ENCODE measurements at places on chromosomes 12 and 14.

GRCh38 chr12:89348894-89349699, 3.2 kb downstream of the DUSP6 start:
- no peak for DNase-seq

DNA sequence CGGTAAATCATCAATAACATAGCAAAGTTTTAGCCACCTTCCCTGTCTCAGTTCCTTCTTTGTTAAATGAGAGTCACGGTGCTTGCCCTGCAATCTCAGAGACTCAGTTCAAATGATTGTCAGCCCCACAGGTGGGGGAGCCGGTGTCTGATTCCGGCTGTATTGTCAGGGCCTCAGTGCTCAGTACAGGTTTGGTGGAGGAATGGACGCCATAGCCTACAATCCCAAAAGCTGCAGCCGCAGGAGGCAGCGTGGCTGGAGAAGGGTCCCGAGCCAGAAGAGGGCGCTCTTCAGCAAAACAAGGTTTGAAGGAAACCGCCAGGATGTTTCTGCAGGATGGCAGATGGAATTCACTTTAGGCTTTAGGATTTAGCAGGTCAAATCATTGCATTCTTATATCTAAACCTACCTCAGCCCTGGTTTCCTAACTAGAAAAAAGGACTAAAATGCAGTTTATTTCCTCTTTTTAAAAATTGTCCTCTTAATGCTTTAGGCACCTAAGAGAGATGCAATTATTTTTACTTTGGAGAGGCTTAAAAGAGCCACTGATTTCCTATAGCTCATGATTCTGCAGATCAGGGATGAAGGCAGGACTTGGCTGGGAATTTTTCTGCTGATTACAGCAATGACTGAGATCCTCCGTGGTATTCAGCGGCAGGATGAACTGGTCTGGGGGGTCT, 29.2 kb downstream of the FOS start:
- peak; percentile 68 for DNase-seq

DNA sequence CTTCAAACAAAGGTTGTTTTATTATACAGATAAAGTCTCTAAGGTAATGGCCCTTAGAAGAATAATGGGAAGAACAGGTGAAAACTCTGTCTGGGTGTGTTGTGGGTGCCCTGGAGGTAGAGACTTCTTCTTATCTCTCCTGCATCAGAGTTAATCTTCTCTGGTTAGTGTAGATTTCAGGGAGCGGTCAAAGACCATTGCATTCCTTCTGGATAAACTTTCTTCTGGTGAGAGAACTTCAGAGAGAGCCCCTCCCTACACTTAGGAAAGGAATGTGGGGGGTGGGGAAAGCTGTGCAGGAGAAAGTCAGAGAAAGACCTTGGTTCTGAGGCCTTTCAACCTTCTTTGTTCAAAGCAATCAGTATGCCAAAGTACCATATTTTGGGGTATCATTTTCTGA, 658.5 kb downstream of the DIO2 start:
- DNase-seq, result no peak

GRCh38 chr12:98295681-98296080, 219.7 kb upstream of the TMPO start:
- DNase-seq, result no peak

GRCh38 chr14:101563654-101564443, 2.6 kb downstream of the DIO3 start:
- no peak for DNase-seq

GRCh38 chr12:131164096-131164872, 210.6 kb downstream of the ADGRD1 start:
- no peak for DNase-seq

DNA sequence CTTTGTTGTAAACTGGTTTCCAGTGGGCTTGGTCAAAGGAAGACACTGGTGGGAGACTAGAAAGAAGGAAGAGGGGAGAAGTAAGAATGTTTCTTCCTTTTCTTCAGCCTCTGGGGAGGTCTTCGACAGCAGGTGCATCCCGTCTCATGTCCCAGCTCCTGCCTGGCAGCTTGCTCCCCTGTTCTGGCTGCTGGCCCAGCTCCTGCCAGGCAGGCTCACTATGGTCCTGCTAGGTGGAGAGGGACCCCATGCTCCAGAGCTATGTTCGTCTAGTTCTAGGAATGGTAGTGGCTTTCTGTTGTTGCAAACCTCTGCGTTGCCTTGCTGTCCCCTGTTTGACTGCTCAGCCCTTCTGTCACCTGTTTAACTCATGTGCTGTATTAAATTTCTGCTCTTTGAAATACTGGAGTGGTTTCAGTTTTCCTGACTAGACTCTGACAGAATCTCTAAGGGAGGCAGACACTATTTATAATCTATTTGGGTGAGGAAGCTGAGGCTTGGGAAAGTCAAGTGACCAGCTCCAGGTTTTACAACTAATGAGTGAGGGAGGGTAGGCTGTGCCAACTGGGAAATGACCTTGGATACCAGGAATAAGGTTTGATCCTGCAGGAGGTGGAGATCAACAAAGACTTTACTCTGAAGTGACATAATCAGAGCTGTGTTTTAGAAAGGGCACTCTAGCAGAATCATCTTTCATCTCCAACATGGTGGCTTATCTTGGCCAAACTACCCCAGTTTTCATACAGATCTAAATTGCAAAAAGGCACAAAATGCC, 94.7 kb upstream of the DDHD1 start:
- no peak for DNase-seq

GRCh38 chr12:122969676-122970075, 3.4 kb upstream of the ABCB9 start:
- no peak for DNase-seq

GRCh38 chr12:72974954-72975555, 702.9 kb downstream of the TRHDE start:
- DNase-seq, result no peak

- peak; percentile 93 for DNase-seq
These were observed 22.8 kb upstream of the IGF1 start for GRCh38 chr12:102503056-102503681.

DNA sequence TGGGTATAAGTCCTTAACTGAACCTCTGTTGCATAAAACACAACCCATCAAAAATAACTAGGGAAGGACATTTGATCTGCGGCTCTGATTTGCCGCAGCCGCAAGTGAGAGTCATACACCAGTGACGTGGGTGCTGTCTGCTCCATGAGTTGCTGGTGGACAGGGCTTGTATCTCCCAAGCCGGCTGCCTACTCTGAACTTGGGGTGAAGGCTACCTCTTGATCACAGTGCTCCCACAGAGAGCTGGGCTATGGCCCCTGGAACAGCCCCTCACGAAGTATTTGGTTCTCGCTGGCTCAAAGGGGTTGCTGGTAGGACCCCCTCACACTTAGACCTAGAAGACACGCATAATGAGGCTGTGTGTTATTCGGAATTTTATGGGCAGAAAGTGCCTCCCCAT, 118.8 kb downstream of the TMEM132C start:
- DNase-seq, result no peak

- no peak for DNase-seq
These were observed 14.8 kb downstream of the GDF11 start for GRCh38 chr12:55757701-55758100.

DNA sequence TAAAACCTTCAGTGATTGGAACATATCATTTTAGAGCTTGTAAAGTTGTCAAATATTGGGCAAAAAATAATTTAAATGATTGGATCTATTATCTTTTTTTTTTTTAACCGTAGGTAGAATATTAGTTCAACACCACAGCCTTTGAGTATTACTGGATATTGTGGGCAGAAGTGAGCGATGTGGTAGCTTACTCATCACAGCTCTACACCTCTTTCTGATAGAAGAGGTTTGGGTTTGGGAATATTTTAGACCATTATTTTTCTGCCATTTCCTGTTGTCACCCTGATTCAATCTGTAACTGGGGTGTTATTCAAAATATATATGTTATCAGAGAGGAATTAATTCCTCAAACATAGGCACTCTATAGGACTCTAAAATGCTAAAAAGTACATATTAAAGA, 34.8 kb upstream of the SLC38A2 start:
- no peak for DNase-seq

GRCh38 chr12:7078163-7078562, 14.1 kb downstream of the C1R start:
- DNase-seq, result no peak

DNA sequence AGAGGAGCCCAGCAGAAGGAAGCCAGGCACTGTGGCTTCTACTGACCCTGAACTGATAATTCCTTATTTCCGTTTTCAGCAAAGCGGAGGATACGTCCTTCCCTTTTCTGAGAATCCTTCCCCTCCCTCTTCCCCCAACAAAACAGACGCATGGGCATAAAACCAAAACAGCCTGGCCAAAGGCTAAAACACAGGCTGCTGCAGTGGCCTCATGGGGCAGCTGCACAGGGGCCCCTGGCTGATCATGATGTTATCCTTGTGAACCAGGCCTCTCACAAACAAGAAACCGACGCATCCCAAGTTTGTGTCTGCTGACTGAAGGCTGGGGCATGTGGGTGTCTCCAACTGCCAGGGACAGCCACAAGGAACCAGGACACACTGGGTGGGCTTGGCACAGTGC, 23.4 kb upstream of the STON2 start:
- peak; percentile 45 for DNase-seq

- DNase-seq, result peak; percentile 88
These were observed 9.1 kb downstream of the CAMKK2 start for GRCh38 chr12:121287267-121287954.

DNA sequence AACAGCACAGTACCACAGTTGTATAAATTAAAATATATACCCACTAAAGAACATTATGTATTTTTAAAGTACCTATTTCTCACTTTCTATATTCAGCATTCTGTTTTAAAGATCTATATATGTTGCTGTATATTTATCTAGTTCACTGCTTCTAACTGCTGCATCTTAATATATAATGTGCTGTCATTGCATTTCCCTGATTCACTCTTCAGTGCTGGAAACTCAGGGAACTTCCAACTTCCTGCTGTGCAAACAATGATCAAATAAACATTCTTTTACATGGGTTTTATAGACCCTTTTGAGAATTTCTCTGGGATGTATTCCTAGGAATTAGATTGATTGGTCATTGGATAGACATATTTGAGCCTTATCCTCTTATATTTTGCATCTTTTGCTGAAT, 379.1 kb downstream of the APAF1 start:
- no peak for DNase-seq

DNA sequence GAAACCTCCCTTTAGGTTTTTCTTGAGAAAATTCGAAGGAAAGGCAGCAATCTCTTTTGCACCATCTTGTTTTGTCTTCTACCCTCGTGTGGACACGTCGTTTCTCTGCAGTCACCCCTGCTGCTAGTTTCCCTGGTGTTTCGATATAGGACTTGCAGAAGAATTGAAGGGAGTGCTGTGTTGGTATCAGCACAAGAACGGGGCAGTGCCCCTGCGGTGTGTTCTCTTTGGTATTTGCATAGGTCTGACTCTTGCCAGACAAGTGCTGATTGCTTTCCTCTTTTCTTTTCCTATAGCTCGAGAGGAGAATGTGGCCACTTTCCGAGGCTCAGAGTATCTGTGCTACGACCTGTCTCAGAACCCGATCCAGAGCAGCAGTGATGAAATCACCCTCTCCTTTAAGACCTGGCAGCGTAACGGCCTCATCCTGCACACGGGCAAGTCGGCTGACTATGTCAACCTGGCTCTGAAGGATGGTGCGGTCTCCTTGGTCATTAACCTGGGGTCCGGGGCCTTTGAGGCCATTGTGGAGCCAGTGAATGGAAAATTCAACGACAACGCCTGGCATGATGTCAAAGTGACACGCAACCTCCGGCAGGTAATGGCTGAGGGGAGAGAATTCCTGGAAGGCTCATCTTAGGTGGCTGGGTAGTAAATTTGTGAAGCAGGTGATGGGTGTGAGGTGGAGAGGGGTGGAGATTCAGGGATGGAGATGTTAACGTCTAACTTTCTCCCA, 474.8 kb downstream of the NRXN3 start:
- DNase-seq, result no peak

GRCh38 chr14:89425931-89426330, 8.9 kb upstream of the FOXN3 start:
- peak; percentile 79 for DNase-seq

DNA sequence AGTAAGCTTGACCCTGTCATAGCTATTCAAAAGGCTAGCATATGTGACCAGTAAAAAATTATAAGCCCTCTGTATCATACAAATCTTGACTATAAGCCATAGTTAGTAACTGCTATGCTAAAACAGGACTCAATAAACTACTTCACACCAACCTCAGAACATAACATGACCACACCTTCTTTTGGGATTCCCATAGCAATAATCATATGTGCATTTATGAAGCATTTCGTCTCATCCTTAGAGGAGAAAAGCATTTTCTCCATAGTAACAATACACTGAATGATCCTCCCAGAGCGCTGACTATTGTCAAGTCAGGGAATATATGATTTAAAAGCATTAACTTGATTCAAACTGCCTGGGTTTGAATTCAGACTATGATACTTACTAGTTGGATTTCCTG, 46.2 kb downstream of the GRIN2B start:
- no peak for DNase-seq

DNA sequence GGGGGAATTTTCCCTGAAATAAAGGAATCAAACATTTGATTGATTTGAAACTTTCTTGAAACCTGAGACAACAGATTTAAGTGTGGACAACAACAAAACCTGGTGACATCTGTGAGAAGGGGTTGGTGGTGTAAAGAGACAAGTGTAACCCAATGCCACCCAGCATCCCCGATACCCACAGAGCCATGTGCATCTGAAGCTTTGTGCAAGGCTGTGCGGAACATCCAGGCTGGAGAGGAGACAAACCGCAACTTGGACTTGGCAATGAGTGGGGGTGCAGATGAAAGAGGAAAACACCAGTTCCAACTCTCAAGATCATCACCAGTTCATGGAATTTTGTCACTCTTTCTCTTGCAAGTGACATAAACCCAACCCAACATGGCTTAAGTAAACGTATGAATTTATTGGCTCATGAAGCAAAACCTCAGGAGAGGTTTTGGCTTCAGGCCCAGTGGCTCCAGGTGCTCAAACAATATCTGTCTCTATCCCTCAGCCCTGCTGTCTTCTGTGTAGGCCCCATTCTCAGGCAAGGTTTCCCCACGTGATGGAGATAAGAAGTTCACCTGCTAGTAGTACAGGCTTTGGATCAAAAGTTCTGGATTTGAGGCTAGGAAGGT, 55.2 kb upstream of the NTF3 start:
- DNase-seq, result no peak

- DNase-seq, result no peak
These were observed 39.0 kb downstream of the KANSL2 start for GRCh38 chr12:48643011-48643410.

GRCh38 chr12:42669553-42669952, 80.0 kb upstream of the PRICKLE1 start:
- DNase-seq, result no peak

Measured in CD14-positive monocyte (primary cell).